ENCODE measurements at places on chromosomes 12 and 14. TPM values are rescaled to one million over a fixed set of nuclear protein-coding genes. Genes with fewer than 3 reads are reported as not detected.

RNASE4 gene
- total RNA-seq, result 0.68 TPM

SPX gene
- total RNA-seq, result 0.42 TPM

P2RX2 gene
- total RNA-seq, result not detected

DBX2 gene
- total RNA-seq, result not detected

LRRIQ1 gene
- not detected for total RNA-seq

AJUBA gene
- total RNA-seq, result 1.0 TPM

DNA sequence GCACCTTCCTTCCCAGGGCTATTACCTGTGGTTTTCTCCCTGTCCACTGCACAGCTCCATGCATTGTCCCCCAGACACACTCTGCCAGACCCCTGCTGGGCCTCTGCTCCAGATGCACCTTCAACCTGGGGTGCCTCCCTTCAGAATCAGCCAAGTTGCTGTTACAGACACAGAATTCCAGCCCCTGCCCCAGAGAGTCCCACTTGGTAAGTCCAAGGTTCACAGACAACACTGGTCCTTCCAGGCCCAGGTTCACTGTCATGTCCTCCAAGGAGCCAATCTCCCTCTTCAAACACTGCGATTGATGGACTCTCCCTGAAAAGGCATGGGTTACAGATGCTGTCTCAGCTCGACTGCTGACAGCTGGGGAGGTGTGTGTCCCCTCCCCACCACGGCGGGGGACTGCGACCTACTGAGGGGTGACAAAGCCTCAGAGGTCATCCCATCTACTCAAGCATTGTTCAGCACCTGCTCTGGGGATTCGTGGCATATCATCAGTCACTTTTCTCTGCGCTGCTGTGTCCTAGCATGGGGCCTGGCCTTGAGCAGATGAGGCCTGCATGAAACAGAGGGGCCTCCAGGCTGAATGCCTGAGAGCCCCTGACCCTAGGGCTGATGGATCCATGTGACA is 24.3 kb downstream of the CALM1 start:
- H3K4me1 ChIP-seq, result peaks cover 2% of the 10 kb centered on the region
- no peaks in the 10 kb centered on the region for H3K27me3 ChIP-seq
- no peaks in the 10 kb centered on the region for H3K36me3 ChIP-seq
- H3K4me3 ChIP-seq, result no peak overlapping the region
- no peak for DNase-seq

DNA sequence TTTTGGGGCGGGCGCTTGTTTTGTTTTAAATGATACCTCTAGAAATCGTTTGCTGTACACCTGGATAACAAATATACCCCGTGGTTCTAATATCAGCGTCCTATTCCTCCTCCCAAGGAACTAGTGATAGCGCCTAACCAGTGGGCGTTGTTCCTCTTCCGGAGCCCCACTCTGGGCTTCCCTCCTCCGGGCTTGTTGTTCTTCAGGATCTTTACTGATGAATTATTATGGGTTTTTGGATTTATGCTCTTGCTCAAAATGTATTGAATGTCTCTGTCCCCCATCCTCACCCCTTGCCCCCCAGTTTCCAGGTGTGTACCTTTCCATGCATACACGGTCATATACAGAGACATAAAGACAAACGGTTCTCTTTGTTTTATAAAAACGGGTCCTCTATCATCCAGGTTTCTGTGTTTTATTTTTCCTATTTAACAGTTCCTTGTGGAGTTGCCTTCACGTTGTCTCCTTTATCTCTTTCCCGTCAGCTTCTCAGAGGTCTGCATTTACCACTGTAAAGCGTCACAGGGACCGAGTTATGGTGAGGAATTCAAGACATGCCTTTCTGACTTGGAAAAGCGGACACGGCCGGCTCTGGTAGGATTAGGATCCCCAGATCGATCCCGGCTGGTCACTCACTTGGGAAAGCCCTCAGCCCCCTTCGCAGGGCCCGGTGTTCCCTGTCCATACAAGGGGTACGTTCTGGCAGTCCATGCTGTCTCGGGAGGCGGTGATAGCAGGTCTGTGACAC is 655 bp upstream of the PLEKHG3 start:
- H3K36me3 ChIP-seq, result no peaks in the 10 kb centered on the region
- peaks cover 21% of the 10 kb centered on the region for H3K4me1 ChIP-seq
- H3K27ac ChIP-seq, result no peak overlapping the region
- peaks cover 83% of the 10 kb centered on the region for H3K27me3 ChIP-seq
- no peak for DNase-seq
- H3K4me3 ChIP-seq, result peak overlapping the region; percentile 56

GRCh38 chr12:52300796-52301691 is 9.7 kb upstream of the KRT81 start:
- no peak overlapping the region for H3K4me3 ChIP-seq
- no peak overlapping the region for H3K27ac ChIP-seq
- peaks cover 11% of the 10 kb centered on the region for H3K4me1 ChIP-seq
- no peaks in the 10 kb centered on the region for H3K36me3 ChIP-seq

DNA sequence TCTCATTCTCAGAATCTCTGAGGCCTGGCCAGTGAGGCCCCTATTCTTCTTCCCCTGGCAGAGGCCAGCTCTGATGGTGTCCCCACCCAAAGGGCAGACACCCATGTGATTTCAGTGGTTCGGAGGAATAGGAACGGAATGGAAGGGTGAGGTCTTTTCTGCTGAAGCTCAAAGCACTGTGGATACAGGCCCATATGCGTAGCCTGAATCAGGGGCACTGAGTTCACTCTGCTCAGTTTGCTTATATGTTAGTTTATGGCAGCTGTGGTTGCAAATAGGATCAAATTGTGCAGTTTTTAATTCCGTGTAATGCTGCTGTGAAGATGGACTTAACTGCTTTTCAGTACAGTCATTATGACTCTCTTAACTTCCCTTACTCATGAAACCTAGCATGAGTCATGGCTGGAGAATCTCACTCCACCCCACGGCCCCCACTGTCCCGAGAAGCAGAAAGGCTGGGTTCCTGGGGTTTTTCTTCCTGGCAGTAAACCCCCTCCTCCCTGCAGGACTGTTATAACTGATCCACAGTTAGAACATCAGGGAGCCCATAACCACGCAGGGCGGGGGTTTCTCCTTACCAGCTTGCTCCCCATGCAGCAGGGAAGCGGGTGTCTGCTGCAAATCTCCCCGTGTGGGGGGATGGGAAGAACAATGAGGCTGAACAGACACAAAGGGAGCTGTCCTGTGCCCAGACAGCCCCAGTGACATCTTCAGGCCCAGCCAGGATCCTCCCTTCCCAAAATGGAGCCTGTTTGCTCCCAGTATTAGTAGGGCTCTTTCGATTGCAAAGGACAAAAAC is 122.7 kb downstream of the SLC38A6 start:
- H3K4me1 ChIP-seq, result peaks cover 13% of the 10 kb centered on the region
- no peak overlapping the region for H3K4me3 ChIP-seq
- no peak for DNase-seq
- peaks cover 3% of the 10 kb centered on the region for H3K36me3 ChIP-seq

GRCh38 chr14:35180179-35180578 is 57.8 kb downstream of the PRORP start:
- H3K27me3 ChIP-seq, result no peaks in the 10 kb centered on the region
- no peak overlapping the region for H3K4me3 ChIP-seq
- peaks cover 26% of the 10 kb centered on the region for H3K36me3 ChIP-seq
- peaks cover 8% of the 10 kb centered on the region for H3K4me1 ChIP-seq
- H3K27ac ChIP-seq, result no peak overlapping the region

DNA sequence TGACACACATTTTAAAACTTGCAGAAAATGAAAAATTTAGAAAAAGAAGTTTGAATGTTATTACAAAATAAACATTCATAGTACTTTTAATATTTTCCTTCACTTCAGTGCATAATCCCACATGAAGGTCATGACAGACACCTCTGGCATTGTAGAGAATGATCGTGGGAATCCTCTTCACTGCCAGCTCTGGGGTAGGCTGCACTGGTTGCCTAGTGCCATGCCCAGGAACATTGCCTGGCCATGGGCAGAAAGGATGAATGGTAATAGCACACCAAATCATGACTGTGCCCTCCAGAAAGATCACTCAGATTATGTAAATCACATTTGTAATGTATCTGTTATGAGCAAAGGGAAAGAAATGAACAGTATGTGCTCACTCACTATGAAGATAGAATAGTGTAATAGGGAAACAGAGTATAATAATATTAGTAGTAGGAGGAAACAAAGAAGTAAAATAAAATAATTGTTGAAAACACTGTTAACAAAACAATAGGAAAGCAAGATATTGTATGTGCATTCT is 161.6 kb downstream of the PLCZ1 start:
- no peak overlapping the region for H3K4me3 ChIP-seq
- DNase-seq, result no peak
- no peak overlapping the region for H3K27ac ChIP-seq
- H3K36me3 ChIP-seq, result no peaks in the 10 kb centered on the region

GRCh38 chr12:128801879-128802391 is 21.8 kb downstream of the SLC15A4 start:
- H3K4me1 ChIP-seq, result peaks cover 17% of the 10 kb centered on the region
- DNase-seq, result no peak
- H3K4me3 ChIP-seq, result no peak overlapping the region
- H3K36me3 ChIP-seq, result peaks cover 65% of the 10 kb centered on the region
- H3K27me3 ChIP-seq, result no peaks in the 10 kb centered on the region

DNA sequence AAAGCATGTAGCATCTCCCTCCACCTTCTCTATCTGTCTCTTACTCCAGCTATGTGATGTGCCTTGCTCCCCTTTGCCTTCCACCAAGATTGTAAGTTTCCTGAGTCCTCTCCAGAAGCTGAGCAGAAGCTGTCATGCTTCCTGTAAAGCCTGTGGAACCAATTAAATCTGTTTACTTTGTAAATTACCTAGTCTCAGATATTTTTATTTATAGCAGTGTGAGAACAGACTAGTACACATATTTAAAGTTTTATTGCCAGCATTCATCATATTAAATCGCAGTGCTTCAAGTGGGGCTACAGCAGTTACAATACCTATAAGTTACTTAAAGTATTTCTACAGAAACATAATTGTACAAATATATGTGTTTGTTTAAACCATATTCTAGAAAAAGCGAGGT is 973.1 kb downstream of the SLC16A7 start:
- no peak overlapping the region for H3K27ac ChIP-seq
- DNase-seq, result no peak
- H3K36me3 ChIP-seq, result no peaks in the 10 kb centered on the region
- H3K27me3 ChIP-seq, result no peaks in the 10 kb centered on the region
- no peaks in the 10 kb centered on the region for H3K4me1 ChIP-seq
- no peak overlapping the region for H3K4me3 ChIP-seq

DNA sequence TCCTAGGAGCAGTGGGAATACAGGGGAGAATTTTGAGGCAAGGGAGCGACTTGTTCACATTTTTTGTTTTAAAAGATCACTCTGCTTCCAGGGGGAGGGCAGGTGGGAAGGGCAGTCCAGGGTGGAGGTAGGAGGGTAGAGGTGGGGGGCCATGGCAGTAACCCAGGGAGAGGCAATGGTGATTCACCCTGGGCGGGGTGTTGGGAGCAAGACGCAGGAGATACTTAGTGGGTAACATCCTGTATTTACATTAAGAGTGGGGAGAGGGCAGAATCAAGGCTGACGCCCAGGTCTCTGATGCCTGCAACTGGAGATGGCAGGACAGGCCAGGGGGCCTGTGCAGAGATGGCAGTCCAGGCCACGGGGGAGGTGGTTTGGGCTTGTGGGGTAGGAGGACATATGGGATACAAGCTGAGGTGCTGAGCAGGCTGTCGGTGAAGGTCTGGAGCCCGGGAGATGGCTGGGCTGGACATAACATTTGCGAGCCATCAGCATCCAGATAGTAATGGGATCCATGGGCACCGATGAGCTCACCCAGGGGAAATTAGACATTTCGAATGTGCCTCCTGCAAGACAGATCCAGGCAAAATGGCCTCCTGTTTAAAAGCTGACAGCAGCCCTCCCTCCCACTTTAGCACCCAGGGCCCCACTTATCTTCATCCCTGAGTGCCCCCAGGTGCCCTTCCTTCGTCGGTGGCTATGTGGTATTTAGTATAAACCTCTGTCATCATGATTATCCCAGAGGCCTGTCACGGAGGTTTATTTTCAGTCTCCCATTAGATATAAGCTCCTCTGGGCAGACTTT is 9.3 kb downstream of the EML1 start:
- H3K36me3 ChIP-seq, result no peaks in the 10 kb centered on the region
- no peaks in the 10 kb centered on the region for H3K4me1 ChIP-seq
- H3K27ac ChIP-seq, result no peak overlapping the region
- peaks cover 67% of the 10 kb centered on the region for H3K27me3 ChIP-seq

DNA sequence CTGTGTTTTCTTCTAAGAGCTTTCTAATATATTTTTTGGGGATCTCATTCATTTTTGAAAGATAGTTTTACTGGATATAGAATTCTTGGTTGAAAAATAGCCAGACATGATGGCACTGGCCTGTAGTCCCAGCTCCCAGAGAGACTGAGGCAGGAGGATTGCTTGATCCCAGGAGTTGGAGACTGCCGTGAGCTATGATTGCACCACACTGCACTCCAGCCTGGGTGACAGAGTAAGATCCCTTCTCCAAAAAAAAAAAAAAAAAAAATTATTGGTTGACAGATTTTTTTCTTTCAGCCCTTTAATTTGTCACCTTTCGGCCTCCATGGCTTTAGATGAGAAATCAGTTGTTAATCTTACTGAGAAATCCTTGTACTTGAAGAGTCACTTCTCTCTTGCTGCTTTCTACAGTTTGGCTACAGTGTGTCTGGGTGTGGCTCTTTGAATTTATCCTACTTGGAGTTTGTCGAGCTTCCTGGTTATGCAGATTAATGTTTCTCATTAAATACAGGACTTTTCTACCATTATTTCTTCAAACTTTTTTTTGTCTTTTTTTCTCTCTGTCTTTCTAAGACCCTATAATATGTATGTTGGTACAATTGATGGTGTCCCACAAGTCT is 60.2 kb upstream of the AMN start:
- H3K4me3 ChIP-seq, result no peak overlapping the region
- no peak overlapping the region for H3K27ac ChIP-seq
- no peaks in the 10 kb centered on the region for H3K27me3 ChIP-seq
- peaks cover 1% of the 10 kb centered on the region for H3K4me1 ChIP-seq
- peaks cover 68% of the 10 kb centered on the region for H3K36me3 ChIP-seq

DNA sequence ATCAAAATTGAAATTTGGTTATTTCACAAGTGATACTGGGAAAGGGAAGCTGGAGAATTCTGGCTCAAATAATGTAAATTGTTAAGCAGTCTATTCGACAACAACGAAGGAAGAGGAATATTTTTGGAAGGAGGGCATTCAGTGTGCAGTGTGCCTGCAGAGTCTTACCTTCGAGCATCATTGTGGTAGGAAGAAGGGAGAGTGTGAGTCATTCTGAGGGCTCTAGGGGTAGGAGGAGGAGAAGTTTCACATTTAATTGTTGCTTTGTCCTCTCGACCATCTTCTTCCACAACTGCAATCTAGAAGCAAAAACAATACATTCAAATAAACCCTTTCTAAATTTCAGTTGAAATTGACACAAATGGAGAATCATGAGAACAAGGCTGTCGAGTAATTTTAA is 263.0 kb downstream of the ACSS3 start:
- no peak overlapping the region for H3K27ac ChIP-seq
- no peaks in the 10 kb centered on the region for H3K4me1 ChIP-seq
